Transverse colon (tissue), 4 donors: ENCODE measurements at places on chromosomes 12 and 14.

- DNase-seq: peak; percentile 54
Observed at GRCh38 chr12:46110223-46110611, 119.8 kb upstream of the SCAF11 start.

- peak; percentile 51 for DNase-seq
Observed at GRCh38 chr12:14769466-14769968, 33.8 kb downstream of the WBP11 start.

- peak; percentile 30 for DNase-seq
Observed at GRCh38 chr12:49705479-49706134, 1.6 kb downstream of the FMNL3 start.

DNA sequence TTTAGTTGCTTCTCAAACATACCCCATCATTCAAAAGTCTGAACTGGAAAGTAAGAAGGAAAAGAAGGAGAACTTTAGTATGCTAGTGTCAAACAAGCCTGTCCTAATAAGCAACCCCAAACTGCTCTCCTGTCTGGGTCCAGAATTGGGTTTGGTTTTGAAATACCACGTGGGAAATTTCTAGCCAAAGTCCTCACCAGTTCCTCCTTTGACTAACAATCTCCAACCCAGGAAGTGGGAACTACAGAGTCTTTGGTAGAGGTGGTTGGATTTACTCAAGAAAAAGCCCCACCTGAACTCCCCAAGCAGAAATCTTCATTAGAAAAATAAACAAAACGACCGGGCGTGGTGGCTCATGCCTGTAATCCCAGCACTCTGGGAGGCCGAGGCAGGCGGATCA lies 17.4 kb upstream of the EIF4B start:
- DNase-seq: no peak

DNA sequence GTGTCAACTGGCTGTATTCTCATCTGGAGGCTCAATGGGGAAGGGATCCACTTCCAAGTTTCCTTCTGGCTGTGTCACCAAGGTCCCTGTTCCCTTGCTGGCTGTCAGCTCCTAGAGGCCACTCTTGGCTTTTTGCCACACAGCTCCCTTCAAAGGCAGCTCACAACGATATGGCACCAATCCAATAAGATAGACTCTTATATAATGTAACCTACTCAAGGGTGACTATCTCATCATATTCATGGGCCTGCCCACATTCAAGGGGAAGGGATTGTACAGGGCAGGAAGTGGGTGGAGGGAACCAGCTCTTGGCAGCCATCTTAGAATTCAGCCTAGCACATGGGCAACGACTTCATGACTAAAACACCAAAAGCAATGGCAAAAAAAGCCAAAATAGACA lies 98.7 kb upstream of the PLXNC1 start:
- DNase-seq: no peak

GRCh38 chr12:112161711-112162110 lies 36.4 kb downstream of the TRAFD1 start:
- no peak for DNase-seq

- no peak for DNase-seq
Observed at GRCh38 chr14:78612666-78613065, 442.5 kb downstream of the NRXN3 start.

DNA sequence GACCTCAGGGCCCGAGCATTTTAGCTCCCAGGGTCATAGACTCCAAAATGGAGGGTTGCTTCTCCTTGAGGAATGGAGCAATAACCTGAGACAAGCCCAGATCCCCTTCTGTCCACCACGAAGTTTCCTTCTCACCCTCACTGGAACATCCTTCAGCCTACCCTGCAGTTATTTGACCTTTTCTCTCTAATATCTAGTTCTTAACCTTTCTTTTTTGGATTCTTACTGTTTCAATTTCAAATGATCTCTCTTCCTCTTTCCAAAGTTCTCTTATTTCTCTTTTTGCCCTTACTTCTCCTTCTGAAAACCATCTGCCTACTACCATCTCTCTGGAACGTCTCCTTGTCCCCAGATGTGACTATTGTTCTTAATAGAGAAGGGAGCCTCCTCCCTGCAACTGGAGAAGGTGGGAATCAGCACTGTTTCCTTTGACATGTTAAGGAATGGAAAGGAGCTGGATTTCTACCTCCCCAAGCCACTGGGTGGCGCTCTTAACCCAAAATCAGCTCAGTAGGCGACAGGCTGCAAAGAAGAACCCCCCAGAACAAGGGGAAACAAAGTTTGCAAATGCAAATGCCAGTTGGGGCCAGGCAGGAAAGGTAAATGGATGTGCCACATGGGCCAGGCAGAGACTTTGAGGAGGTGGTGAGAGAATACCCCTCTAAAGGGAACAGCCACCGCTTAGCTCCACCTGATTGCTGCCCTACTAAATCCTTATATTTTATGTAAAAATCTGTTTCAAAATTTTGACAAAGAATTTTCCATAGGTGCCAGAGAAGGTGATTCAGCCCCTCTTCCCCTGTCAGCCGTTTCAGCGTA lies 22.4 kb upstream of the PDE1B start:
- DNase-seq: peak; percentile 25

DNA sequence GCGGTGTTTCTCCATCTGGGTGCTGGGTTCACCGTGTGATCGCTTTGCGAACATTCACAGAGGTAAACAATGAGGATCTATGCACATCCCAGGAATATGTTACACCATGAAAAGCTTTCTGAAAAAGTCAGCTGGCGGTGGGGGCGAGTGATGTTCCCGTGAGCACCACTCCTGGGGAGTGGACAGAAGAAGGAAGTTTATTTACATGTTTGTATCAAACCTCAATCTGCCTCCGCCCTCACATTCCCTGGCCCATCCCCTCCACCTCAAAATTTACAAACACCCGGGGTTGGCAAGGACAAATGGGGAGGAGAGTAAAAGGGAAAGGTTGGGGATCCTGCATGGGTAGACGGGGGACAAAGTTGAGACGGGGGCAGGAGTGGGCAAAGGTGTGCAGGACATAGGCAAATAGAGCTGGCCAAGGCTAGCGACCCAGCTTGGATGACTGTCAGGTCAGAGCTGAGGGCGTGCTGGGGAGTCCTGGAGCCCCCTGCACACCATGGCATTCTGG lies 6.9 kb downstream of the TNFRSF1A start:
- DNase-seq: peak; percentile 58

DNA sequence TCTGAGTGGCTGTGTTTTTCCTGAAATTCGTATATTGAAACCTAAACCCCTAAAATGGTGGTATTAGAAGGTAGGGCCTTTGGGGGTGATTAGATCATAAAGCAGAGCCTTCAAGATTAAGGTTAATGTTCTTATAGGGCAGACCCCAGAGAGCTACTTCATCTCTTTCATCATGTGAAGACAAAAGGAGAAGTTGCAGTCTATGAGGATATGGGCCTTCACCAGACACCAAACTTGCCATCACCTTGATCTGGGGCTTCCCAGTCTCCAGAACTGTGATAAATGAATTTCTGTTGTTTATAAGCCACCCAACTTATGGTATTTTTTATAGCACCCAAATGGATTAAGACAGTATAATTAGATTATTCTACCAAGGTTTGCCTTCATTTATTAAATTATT lies 275.0 kb upstream of the ATP2B1 start:
- DNase-seq: no peak
